ENCODE measurements at places on chromosomes 16 and 17. TPM values are rescaled to one million over a fixed set of nuclear protein-coding genes. Genes with fewer than 3 reads are reported as not detected.
A peak's percentile ranks its signal among the peaks of the same experiment; 100 is the strongest.

The EVI2B gene
- total RNA-seq = 1.7 TPM

The ABCC6 gene
- not detected for total RNA-seq

The RASL10B gene
- total RNA-seq = 0.34 TPM

The CRYBA1 gene
- not detected for total RNA-seq

The MYCBPAP gene
- total RNA-seq = not detected

The HAS3 gene
- 103 TPM for total RNA-seq

The CCDC47 gene
- 62.1 TPM for total RNA-seq

The KRTAP4-4 gene
- not detected for total RNA-seq

The FBXW10 gene
- total RNA-seq = not detected

The MPO gene
- not detected for total RNA-seq

The SULT1A3 gene
- total RNA-seq = 3.6 TPM

The HP gene
- 2.9 TPM for total RNA-seq

The IL17C gene
- total RNA-seq = 2.4 TPM

GRCh38 chr17:50478391-50479381 lies at the start of gene RSAD1:
Gene RSAD1 (plus strand): TSS chr17:50478860. CDS start chr17:50478885, 25 bp downstream.
- DNase-seq = peak; percentile 47

GRCh38 chr17:61404913-61405685 lies 5.5 kb downstream of the TBX2 start:
- no peak for DNase-seq

GRCh38 chr16:12625068-12625467 lies 178.6 kb downstream of the CPPED1 start:
- DNase-seq = no peak

DNA sequence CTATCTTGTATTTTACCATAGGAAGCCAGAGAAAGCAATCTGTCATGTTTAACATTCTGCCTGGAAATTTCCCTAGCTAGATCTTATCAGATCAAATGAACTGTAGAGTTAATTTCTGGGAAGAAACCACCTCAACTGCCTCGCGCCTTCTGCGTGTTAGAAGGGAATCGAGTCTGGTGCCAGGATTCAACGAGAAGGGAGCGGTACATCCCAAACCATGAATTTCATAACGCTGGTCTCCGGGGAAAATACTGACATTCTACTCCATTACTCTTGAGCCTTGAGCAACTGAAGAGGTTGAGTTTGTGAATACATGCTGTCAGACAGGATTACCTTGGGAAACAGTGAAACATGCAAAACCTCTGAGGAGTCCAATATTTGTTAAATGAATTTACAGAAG lies 35.2 kb downstream of the MPHOSPH6 start:
- no peak for DNase-seq

DNA sequence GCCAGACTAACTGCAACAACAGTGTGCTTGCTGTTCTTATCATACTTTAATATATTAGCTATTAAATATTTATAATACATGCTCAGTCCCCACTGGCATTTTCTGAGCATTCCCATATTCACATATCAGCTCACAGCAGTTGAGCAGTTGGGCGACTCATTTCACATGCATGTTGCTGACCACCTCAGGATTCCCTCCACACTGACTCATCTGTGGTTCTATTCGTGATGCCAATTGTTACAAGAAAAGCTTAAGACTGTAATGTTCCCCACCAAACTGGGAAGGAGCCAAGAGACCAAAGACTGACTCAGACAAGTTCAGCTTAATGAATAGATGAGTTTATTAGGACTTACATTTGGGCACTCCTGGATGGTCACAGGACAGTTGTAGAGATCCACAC lies 100.3 kb upstream of the KIF2B start:
- no peak for DNase-seq

DNA sequence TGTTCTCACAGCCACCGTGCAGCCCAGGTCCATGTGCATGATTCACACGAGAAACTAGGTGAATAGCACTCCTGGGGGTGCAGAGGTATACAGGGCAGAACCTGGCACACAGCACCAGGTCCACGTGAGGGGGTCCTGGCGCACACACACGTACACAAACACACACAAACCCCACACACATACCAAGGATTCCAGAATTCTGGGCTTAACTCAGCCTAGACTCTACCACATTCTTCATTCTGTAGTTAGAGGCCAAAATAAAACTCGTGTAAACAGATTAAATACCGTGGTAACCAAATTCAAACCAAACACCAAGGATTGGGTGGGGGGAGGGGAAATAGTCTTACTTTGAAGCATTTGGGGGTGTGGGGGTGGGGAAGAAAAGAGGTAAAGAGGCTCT lies 58.5 kb downstream of the XYLT1 start:
- no peak for DNase-seq

GRCh38 chr17:10844621-10845387 lies 6.9 kb upstream of the PIRT start:
- DNase-seq = no peak

DNA sequence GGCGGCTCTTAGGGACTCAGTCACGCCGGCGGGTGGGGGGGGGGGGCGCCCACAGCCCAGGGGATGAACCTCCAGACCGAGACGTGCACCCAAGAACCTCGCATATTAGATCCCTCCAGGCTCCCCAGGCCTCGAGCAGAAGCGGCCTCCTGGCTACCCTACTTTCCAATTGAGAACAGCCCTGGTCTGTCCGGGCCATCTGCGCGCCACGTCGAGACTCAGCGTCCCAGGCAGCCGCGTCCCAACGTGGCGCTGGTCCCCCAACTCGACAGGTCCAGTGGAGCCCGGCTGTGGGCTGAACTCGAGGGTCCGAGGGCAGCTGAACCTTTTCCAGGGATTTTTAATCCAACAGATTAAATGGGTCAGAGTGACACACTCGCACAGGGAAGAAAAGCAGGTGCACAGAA lies 2.3 kb upstream of the IRX3 start:
- no peak for DNase-seq

- DNase-seq = no peak
Measured at GRCh38 chr16:70294385-70295025, 4.5 kb upstream of the DDX19B start.

GRCh38 chr17:82737967-82738877 lies 2.8 kb downstream of the FN3K start:
- DNase-seq = no peak

DNA sequence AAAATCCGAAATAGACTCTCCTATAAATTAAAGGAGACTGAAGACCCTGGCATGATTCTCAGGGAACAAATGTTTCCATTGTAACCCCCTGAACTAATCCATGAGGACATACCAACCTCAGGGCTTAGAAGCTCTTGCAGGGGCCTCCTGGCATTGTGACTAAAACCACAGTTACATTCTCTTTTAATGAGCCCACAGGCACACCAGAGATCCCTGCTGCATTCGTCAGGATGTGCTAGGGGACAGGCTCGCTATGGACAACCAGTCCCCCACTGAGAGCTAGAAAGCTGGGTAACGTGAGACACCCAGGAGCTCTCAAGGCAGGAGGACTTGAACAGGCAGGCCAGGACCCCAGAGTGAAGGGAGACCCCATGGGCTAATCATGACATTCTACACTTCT lies 140.6 kb upstream of the TNRC6C start:
- no peak for DNase-seq

DNA sequence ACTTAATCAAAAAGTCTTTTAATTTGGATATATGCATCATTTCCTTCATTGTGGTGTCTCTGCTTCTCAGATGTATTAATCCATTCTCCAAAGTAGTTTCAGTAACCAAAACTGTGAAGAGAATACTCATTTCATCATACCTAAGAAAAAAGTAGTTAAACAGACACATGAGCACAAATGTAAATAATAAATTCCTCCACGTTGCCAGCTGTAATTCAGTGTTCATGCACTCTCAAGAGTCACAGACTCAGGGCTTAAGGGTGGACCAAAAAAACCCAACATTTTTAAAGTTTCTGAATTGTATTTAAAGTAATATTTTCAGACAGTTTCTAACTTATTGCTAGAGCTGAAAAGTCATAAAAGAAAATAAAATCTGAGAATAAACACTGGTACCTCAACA lies 19.0 kb downstream of the POLG2 start:
- no peak for DNase-seq

DNA sequence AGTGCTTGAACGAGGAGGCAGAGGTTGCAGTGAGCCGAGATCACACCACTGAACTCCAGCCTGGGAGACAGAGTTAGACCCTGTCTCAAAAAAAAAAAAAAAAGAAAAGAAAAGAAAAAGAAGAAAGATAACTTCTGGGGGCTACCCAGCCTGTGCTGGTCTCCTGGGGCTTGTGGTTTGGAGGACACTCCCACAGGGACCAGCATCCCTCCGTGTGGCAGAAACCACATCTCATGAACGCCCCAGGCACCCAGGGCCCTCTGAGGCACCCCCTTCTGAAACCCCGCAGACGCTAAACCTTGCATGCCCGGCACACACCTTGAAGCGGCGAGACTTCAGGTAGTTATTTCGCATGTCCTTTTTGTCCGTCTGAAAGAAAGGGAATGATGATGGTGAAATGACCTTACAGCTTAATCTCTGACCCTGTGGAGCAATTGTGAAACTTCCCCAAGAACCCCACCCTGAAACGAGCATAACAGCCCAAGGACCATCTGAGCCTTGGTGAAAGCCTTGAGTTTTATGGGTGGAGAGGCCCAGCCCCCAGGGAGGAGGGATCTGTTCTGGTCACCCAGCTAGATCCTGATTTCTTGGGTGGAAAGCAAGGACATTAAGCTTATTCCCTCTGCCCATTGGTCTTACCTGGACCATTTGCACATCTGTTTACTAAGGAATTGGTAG lies 55.0 kb downstream of the CNGB1 start:
- DNase-seq = no peak

DNA sequence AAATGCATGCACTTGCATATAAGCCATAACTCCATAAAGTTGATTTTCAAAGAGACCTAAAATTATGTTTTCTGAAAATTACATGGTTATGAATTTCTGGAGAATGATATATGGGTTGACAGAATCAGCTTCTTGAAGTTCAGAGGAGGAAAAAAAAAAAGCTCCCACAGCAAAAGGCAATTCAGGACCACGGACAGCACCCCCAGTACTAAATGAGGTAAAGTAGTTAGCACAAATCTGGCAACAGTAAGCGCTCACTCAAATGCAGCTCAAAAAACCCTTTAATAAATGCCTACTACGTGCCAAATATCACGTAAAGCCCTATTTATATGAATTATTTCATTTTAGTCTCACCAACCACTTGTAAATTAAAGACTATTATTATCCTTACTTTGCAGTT lies 135.2 kb downstream of the SHISA9 start:
- DNase-seq = no peak

DNA sequence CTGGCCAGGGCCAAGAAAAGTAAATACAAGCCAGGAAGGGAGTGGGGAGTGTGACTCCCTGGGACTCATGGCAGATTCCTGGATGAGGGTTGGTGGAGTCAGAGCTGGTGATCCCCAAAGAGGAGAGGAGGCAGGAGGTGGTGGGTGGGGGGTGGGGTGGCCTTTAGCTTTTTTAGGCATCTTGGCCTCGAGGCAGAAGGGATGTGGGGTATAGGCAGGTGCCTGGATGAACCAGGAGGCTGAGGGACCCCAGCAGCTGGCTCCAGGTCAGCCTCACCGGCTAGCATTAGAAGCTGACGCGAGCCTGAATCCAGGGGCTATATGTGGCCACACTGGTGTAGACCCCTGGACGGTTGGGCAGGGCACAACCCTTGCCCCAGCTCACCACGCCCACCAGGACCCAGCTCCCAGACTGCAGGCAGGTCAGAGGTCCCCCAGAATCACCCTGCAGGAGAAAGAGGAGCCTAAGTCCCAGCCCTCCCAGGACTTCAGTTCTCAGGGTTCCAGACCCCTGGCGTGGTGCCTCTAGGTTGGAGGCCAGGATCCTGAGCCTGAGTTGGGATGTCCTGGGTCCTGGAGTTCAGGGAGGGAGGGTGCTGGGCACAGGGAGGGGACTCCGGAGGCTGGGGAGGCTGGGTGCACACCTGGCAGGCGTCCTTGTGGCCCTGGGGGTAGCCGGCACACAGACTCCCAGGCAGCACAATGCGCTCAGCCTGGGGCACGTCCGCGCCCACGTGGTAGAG lies 2.8 kb downstream of the PRSS33 start:
- no peak for DNase-seq

DNA sequence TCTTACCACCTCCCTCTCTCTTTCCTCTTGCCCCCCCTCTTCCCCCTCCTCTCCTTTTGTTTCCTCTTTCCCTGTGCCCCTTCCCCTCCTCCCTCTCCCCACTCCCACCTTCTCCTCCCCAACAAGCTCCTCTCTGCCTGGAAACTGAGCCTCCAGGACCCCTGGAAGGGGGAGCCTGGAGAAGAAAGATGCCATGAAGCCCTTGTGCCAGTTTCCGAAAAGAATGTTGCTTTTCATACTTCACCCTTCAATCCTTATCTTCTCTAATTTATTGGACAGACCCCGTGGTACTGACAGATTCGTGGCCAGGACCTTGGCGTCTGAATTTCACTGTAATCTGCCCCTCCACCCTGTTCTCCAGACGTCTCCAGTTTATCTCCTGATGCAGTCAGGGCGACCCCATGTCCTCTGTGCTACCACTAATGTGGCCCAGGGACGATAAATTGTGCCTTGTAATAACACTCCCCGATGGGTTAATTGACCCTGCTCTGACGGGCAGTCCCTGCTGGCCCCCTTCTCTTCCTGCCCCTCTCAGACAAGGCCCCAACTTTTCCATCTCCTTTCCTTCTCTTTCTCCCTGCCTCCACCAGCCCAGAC lies 138.4 kb upstream of the GSE1 start:
- DNase-seq = no peak

DNA sequence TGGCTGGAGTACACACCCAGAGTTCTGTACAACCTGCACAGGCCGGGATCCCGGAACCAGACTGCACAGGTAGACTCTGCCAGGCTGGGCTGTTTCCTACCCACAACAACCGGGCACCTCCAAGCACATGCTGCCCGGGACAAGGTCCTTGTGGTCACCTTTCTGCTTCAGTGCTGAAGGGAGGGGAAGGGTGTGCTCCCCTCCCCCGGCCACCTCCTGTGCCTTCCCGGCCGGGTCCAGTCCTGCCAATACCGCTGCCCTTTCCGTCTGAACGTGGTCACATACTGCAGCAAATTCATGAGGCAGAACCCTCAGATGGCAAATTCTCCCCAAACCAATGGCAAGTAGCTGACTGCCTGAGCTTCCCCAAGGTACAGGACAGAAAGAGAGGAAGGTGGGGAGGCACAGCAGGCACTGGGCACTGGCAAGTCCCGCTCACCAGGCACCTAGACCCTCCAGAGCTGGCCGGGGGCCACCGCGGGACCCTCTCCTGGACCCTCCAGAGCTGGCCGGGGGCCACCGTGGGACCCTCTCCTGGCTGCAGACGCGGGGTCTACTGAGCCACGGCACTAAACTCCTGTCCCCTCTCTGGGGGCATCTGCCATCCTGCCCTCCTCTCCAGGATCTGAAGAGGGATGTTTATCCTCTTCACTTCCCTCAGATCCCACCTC lies 22.8 kb downstream of the SLC43A2 start:
- DNase-seq = no peak

GRCh38 chr17:44121997-44122815 lies 1.2 kb downstream of the HDAC5 start:
- no peak for DNase-seq

DNA sequence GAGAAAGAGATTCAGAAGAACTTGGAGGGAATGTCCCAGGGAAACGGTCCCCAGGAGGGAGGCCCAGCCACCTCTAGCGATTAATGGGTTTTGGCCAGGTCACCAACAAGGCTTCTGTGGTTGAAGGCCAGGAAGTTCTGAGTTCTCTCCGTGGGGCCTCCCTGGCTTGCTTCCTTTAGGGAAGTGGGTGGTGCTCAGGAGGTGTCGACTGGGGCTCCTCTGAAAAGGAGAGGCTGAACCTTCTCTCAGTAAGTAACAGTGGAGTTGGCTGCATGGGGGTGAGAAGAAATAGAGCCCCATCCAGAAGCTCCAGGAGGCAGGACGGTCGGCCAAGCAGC lies 77.1 kb upstream of the GSE1 start:
- DNase-seq = no peak

Measured in esophagus squamous epithelium (tissue), 5 donors.